Vagina (tissue), 2 donors: ENCODE measurements at places on chromosomes 5 and 9.

- no peak for DNase-seq
Measured at GRCh38 chr5:15703901-15704300, 203.9 kb downstream of the FBXL7 start.

DNA sequence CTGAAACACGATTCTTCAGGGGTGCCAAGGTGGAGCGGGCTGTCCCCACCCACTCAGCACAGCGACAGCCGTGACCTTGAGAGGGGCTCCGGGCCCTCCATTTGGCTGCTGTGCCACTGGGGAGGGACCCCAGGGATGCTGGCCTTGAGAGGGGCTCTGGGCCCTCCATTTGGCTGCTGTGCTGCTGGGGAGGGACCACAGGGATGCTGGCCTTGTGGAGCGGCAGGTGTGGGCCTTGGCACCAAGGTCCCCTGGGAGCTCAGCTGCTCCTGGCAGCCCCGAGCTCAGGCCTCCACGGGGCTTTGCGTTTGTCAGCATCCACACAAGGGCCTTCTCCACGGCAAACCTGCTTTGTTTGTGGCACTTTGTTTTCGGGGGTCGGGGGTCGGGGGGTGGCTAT lies 137.6 kb upstream of the LPCAT1 start:
- peak; percentile 75 for DNase-seq

- no peak for DNase-seq
Measured at GRCh38 chr5:157721159-157721558, 10.1 kb upstream of the THG1L start.

- no peak for DNase-seq
Measured at GRCh38 chr5:88207575-88207974, 61.1 kb downstream of the TMEM161B start.

DNA sequence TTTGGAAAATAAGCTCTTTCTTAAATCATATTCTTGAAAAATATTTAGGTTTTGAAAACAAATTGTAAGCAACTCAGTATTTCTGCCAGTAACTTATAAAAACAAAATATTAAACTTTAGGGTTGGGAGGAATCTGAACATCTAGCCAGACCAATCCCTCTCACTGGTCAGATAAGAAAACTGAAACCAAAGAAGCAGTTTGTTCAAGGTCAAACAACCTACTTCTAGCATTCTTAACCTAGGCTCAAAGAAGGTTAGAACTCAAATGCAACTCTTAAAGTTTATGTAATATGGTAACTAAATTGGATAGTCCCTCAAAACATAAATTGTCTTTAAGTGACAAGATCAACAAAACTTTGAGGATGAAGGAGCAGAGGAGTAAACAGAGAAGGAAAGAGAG lies 374.9 kb upstream of the TNC start:
- no peak for DNase-seq

- DNase-seq = no peak
Measured at GRCh38 chr9:5479994-5480694, 29.8 kb downstream of the CD274 start.

DNA sequence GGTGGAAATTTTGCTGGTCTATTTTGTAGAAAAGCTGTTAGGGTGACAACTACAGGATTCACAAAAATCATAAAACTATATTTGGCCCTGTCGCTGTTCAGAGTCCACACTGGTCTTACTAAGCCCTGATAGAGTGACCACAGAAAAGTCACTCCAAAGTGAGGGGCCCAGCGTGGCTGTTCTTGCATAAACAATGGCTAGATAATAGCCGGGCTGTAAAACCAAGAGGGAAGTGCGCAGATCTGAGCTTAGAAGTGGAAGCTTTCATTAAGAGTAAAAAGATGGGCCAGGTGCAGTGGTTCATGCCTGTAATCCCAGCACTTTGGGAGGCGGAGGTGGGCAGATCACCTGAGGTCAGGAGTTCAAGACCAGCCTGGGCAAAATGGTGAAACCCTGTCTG lies 15.5 kb upstream of the CTSL start:
- DNase-seq = no peak
